HS-5 (cell line): ENCODE measurements at places on chromosomes 5 and 9.

DNA sequence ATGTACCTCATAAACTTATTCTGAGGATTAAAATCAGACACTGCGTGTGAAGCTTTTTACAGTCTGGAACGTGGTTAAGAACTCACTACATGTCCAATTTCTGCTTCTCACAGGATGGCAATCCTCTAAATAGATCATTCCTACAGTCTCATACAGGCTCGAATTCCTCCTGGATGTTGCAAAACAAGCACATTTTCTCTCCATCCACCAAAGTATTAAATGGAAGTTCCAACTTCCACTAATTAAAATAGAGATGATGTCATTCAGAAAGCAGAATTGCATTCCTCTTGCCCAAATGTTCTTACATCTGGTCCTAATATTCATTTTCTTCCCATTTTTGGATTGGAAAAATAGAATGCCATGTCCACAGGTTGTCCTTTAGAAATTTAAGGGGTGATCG, 145.5 kb upstream of the PCA3 start:
- DNase-seq, result peak; percentile 24

DNA sequence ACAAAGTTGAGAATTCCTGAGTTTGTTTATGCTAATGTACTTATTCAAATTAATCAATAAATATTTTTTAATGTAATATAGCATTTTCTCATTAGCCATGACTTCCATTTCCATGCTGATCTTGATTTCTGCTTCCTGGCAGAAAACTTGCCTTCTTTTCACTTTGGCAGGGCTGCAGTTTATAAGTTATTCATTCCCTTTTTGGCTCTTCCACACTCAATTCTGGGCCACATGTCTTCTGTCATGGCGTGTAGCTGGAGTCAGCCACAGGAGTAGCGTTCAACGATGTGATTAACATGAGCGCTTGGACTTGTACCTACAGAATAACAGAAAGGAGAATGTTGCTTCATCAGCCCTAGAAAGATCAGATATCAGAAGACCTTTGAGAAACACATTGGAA, 172.9 kb downstream of the CFAP90 start:
- DNase-seq, result no peak

- DNase-seq, result no peak
These were observed 12.8 kb upstream of the ZFP62 start for GRCh38 chr5:180873615-180874520.

GRCh38 chr5:74673011-74673790, 11.8 kb upstream of the HEXB start:
- DNase-seq, result no peak

DNA sequence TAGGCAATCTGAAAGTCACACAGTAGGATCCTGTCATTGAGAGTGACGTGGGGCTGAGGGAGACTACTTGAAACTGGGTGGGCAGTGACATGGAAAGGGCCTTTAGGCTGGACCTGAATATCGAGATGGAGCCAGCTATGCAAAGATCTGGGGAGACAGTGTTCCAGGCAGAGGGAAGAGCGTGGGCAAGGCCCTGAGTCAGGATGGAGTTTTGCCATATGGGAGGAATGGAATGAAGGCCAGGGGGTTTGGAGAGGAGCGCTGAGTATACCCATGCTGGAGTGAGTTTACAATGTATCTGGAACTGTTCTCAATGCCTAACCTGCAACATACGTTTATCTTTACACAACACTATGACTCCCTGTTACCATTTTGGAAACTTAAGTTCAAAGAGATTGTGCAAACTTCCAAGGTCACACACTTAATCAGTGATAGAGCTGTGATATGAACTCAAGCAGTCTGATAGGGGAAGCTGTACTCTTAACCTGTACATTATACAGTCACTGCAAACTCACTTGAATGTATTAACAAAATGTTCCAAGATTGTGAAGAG, 33.5 kb downstream of the INSYN2B start:
- no peak for DNase-seq

GRCh38 chr5:111454198-111454622, 58.1 kb downstream of the STARD4 start:
- peak; percentile 18 for DNase-seq

DNA sequence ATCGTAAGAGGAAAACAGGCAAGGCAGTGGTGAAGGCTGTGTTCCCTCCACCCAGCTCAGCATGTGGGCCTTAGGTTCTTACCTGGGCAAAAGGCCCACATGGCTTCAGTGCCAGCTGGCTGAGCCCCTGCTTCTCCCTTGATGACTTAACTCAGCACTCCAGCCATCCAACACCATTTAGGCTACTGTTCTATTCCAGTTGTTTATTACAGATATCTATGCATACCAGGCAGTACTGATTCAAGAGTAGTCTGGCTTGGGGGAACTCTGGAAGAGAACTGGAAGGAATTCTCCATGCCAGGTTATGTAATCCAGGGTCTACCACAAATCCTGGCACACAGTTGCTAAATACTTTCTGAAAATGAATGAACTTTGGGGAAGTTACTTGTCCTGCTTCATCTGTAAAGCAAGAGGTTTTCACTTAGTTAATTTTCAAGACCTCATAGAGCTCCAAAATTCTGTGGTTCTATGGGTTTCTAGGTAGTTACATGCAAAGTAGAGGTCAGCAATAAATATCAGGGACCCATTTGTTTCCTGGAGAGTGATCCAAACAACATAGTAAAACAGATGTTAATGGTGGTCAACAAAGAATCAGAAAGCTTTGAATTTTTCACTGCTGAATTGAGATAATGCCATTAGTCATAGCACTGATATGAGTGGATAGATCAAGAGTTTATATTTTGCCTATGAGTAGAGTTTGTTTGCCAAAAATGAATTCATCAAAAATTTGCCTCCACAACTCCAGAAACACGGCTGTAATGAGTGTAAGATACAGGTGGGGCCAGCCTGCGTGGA, 88.2 kb upstream of the OSMR start:
- no peak for DNase-seq

DNA sequence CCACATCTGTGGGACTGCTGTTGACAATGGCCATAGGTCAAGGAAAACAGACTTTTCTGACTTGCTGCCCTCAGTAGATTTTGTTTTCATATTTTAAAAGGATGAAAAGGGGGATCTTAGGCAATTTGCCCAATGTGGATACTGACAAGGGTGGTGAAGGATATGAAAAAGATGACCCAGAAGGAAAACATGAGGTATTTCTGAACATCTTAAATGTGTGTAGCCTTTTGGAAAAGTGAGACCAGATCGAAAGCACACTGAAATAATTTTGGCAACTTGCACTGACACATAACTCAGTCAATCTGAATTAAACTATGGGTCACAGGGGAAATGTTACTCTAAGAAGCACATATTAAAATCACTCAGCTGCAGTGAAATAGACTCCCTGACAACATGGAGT, 1793.0 kb upstream of the ACO1 start:
- no peak for DNase-seq

DNA sequence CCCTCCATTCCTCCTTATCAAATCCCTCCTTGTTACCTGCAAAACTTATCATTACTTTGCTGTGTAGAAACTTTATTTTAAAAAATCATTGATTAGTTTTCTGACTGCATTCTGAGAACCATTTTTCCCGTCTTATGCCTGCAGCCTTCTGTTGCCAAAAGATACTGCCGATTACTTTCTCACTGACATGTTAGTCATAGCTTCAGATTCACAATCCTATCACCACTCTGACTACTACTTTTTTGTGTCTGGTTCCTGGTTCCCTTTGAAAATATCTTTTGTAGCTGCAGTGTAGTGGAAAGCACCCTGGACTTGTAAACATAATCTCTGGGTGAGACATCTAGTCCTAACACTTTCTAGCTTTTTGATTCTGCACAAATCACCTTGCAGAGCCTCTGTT, 71.7 kb downstream of the NR2F1 start:
- no peak for DNase-seq

DNA sequence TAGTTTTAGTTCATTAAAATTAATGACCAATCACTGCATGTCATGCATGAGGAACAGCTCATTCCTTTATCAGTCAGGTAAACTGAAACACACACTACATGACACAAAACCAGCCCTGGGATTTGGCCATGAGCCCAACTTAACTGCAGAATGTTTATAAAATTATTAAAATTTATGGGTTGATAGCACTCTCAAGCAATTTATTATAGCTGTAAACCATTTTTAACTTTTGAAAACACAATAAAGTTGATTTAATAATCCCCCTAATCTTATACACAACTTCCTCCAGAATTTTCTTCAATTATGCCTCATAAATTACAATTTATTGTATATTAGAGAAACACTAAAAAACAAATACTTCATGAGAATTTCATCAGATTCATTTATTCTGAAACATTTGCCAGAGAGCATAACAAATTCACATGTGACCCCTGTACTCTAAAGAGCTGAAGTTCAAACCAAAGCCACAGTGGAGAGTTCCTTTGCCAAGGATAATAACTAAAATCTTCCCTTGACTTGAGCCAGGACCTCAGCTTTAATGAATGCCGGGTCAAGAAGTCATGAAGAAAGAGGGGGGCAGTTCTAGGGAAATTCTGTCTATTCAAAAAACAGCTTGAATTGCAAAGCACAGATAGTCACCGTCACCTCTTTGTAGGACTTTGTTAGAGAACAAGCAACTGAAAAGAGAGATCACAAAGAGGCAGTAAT, 763.7 kb upstream of the GRAMD2B start:
- no peak for DNase-seq
